ENCODE measurements at places on chromosomes 11 and 22. TPM values are rescaled to one million over a fixed set of nuclear protein-coding genes. Genes with fewer than 3 reads are reported as not detected.

The OR52A1 gene
- total RNA-seq = not detected

The C11orf68 gene
- 57.1 TPM for total RNA-seq

The OR51F1 gene
- not detected for total RNA-seq

The ANGPTL5 gene
- not detected for total RNA-seq

The OR10D3 gene
- total RNA-seq = not detected

The MMP7 gene
- 1.3 TPM for total RNA-seq

The CHORDC1 gene
- 57.3 TPM for total RNA-seq

The CTSW gene
- total RNA-seq = 0.40 TPM

The TEX54 gene
- total RNA-seq = not detected

The NCAM1 gene
- 38.7 TPM for total RNA-seq

The HEPHL1 gene
- total RNA-seq = not detected

The C11orf91 gene
- total RNA-seq = 1.1 TPM

The JHY gene
- 0.38 TPM for total RNA-seq

The PDGFB gene
- 1.2 TPM for total RNA-seq

The NEU3 gene
- total RNA-seq = 7.7 TPM

The GPR83 gene
- not detected for total RNA-seq

The GGT5 gene
- total RNA-seq = 28.0 TPM

The ROBO4 gene
- total RNA-seq = 23.4 TPM

The SCYL1 gene
- 104 TPM for total RNA-seq

The GRM5 gene
- total RNA-seq = not detected

The UBQLNL gene
- 0.06 TPM for total RNA-seq

The C1QTNF5 gene
- total RNA-seq = 9.1 TPM

The OR5B21 gene
- total RNA-seq = not detected

Data from LHCN-M2 (cell line).